CD4-positive, alpha-beta T cell (primary cell): ENCODE measurements at places on chromosomes 2 and 18.

DNA sequence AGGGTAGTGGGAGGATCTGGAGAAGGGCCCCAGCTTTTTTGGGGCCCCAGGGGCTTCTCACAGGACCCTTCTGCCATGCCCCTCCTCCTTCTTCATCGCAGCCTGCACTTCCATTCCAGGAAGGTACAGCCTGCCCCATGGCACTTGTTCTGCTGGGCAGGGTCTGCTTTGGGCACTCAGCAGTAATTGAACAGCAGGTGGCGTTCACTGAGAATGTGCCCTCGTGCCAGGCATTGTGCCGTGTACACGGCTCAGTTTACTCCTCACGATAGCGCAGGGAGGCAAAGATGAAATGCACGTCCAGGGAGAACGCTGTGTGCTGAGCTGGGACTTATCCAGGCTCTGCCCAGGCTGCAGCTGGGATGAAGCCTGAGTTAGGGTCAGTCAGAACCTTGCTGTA is 54.8 kb upstream of the ASB18 start:
- DNase-seq = no peak

GRCh38 chr2:74619651-74620297 is 28.4 kb downstream of the M1AP start:
- DNase-seq = no peak

DNA sequence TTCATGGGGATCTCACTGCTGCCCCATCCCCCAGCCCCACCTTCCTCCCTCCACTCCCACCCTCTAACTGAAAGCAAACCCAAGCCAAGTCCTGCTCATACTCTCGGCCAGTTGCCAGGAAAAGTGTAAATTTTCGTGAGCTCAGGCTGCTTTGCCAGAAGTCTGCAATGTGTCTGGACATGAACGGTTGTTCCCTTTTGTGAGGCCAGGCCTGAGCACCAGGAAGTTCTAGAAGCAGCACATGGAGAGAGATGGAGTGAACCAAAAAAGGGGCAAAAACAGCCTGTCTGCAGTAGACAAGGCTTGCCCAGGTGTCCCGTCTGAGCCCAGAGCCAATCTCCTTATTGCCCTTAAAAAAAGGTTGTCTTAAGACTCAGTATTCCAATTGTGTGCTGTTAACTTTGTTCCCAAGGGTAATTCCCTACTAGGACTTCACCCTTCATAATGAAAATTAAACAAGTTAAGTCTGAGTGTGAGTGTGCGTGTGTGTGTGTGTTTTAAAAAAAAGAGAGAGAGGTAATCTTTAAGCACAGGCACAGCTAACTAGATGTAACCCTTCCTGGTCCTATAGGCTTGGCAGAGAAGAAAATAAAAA is 247.1 kb downstream of the BCL11A start:
- DNase-seq = no peak

- no peak for DNase-seq
Observed at GRCh38 chr2:70962885-70963878, 15.2 kb upstream of the ANKRD53 start.

GRCh38 chr18:34159691-34160185 is 65.0 kb downstream of the NOL4 start:
- DNase-seq = no peak

- DNase-seq = no peak
Observed at GRCh38 chr2:38218591-38218991, 142.6 kb upstream of the CYP1B1 start.

DNA sequence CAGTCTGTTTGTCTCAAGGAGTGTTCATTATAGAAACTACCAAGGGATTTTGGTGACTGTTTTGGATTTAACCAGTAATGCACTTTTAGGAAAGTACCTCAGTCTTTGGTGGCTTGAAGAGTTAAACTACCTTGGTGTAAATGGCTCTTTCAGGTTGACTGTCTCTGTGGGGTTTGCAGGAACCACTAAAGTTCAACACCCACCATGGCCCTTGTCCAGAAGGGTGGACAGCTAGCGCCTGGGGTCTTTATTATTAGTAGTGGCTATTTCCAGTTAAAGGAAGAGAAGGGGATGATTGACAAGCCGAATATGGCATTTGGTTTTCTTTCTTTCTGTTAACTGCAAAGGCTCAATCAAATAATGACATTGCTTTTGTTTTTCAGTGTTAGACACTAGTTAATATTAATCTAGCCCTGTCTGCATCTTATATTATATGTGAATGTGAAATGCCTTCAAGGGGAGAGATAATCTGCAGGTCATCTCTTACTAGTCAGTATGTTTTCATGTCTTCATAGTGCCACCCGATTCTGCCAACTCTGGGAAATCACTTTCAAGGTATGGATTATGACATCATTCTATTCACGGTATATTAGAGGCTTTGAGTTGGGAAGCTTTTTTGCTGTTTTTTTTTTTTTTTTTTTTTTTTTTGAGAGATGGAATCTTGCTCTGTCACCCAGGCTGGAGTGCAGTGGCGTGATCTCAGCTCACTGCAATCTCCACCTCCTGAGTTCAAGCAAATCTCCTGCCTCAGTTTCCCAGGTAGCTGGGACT is 56.4 kb downstream of the MAP4K4 start:
- no peak for DNase-seq

DNA sequence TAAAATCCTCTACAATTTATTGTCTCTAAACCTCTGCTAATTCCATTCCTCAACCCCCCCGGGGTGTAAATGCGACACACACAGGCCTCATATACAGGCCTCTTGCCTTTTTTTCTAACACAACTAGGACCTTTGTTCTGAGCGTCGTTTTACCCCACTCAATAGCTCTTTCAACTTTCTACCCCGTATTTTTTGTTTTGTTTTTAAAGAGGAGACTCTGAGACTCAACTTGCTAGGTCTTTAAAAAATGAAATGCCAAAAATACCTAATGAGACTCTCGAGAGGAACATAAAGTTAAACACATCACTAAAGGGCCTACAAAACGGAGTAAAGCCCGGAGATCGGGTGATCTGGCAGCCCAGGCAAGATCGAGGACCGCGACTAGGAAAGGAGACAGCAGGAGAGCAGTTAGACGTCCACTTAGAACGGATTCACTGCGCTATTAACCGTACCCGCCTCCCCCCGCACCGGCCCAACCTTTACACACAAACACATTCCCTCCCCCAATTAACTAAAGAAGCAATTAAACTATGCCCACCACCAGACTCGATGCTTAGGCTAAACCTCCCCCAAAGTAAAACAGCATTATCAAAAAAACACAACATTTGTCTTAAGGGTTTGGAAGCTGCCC is 1.7 kb downstream of the TRIP12 start:
- no peak for DNase-seq

DNA sequence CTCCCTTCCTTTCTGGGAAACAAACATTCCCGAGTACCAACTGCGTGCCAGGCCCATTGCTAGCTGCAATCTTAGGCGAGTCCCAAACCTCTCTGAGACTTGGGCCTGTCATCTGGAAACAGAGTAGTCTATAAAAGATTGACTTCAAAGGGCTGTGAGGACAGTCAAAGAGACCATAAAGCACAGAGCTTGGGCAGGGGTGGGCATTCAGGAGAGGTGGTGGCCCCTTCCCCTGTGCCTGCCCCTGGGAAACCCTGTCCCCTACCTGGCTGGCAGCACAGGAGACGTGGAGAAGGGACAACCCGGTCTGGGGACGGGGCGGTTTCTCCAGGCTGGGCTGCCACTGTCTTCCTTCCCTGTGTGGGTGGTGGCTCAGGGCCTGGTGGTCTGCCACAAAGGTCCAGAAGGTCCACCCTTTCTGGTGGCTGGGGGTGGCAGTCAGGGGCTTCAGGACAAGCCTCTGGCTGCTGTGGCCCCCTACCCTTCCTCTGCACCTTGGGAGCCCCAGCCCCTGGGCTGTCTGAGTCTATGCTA is 33.9 kb upstream of the FOSL2 start:
- no peak for DNase-seq

GRCh38 chr2:8392098-8392866 is 289.6 kb upstream of the ID2 start:
- DNase-seq = no peak

DNA sequence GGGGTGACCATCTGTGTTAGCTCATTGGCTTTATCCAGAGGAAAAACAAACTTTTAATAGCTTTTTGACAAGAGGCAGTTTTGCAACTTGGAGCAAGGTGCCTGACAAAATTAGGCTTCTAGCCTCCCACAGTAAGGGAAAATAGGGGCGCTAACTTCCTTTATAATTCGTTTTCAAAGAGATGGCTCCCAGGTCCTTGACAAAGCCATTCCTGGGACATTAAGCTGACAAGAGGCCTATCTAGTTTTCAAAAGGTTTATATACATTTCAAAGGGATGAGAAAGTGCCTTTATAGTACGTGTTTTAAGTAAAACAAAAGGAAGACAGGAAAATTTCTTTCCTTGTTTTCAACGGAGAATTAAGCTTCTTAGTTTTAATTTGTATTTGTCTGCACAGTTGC is 159.4 kb upstream of the GCFC2 start:
- no peak for DNase-seq

DNA sequence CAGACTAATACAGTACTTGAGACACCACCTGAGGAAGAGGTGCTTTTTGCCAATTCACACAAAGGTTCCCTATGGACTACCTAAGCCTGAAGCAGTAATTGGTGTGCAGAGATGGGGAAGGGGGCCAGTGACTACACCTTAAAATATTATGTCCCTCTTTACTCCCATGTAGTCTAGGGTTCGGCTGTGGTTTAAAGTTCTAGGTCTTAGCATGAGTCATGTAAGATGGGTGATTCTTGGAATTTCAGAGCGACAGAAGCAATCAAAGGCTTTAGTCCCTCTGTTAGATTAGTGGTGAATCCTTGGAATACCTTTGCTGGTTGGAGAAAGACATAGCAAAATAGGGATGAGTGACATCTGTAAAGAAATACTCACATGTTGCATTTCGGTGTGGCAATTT is 14.3 kb upstream of the CCDC85A start:
- DNase-seq = no peak

GRCh38 chr2:171512683-171513195 is 9.5 kb upstream of the CYBRD1 start:
- DNase-seq = no peak

DNA sequence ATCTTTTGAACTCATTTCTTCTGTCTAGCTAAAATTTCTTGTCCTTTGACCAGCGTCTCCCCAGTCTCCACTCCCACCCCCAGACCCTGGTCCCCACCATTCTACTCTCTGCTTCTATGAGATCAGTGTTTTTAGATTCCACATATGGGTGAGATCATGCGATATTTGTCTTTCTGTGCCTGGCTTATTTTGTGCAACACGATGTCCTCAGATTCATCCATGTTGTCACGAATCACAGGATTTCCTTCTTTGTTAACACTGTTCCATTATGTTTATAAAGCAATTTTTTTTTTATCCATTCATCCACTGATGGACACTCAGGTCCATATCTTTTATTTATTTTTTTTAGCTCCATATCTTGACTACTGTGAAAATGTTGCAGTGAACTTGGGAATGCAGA is 16.0 kb upstream of the ACYP2 start:
- DNase-seq = no peak

GRCh38 chr18:52090005-52090404 is 250.0 kb upstream of the DCC start:
- no peak for DNase-seq

DNA sequence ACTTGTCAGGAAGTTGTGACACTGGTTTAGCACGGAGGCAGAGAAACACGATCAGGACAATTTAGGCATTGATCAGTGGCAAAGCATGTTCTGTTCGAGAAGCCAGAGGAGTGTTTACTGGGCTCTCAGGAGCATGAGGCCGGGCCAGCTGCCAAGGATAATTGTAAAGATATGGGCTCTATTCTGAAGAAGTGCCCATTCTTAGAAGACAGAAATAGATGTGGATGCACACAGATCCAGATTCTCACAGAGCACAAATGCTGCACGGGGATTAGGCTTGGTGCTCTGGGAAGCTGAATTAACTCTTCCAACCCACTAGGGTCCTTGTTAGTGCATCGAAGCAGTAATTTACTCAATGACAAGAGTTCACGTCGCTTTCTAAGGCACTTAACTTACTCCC is 16.2 kb downstream of the AFF3 start:
- no peak for DNase-seq

DNA sequence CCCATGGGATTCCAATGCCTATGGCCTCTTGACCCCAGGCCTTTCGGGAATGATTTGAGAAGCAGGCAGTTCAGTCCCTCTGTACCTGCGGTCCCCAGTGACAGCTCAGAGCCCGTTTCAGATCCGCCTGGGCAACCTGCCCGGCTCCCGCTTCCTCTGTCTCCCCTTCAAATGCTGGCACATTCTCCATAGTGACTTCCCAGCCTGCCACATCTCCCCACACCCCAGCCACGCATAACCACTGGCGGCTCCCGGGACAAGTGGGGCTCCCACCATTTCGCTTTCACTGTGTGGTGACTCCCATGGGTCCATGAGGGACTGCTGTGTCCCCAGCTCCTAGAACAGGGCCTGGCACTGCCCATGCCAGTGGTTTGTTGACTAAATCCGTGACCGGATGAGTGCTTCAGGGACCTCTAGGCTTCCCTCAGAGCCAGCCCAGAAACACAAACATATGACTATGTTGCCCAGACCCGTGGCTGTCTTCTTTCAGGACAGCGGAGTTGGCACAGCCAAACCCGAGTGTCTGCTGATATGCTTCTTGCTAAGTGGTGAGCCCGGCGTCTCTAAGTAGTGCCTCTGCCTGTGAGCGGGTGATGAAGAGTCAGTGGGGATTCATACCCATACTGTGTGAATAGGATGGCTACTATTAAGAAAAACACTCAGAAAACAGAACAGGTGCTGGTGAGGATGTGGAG is 91.2 kb downstream of the GLI2 start:
- no peak for DNase-seq

DNA sequence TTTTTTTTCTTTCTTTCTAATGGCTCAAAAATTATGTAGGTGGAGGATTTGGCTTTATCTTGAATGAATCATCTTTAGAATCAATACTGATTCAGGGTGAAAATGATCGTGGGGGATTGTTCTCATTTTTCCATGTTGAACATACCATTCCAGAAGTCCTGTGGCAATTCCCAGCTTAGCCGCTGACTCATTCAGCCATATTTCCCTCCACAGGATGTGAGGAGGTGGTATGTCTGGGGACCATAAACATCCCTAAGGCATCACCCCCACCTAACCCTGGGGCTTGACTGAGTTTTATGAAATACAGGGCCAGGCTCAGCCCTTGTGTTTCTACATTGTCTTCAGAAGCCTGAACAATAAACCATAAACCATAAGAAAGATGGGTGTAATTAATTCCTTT is 92.7 kb upstream of the FN1 start:
- no peak for DNase-seq

- DNase-seq = no peak
Observed at GRCh38 chr2:1782514-1782913, 38.2 kb upstream of the PXDN start.
